ENCODE measurements at places on chromosomes 4 and X.

GRCh38 chr4:41569961-41570360 lies 32.0 kb downstream of the LIMCH1 start:
- DNase-seq, result no peak

DNA sequence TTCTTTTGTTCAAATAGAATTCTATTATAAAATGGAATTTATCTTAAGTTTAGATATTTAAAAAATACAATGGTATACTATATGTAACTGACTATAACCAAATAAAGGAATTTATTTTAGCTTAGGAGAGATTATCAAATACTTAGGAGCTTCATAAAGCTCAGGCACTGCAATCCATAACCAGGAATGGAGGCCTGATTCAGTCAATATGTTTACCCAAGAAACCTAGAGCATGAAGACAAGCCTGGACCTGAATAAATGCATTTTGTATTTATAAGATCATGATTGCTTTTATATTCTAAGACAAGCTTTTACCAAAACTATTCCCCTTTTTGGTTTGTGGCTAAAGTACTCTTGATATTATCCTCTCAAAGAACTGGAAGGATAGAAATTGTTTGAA lies 742.6 kb downstream of the FAT4 start:
- DNase-seq, result no peak

- DNase-seq, result no peak
Observed at GRCh38 chr4:53653484-53654053, 62.3 kb upstream of the LNX1 start.

- no peak for DNase-seq
Observed at GRCh38 chr4:113637363-113637762, 124.2 kb downstream of the CAMK2D start.
